ENCODE measurements at places on chromosomes 1 and 21.

DNA sequence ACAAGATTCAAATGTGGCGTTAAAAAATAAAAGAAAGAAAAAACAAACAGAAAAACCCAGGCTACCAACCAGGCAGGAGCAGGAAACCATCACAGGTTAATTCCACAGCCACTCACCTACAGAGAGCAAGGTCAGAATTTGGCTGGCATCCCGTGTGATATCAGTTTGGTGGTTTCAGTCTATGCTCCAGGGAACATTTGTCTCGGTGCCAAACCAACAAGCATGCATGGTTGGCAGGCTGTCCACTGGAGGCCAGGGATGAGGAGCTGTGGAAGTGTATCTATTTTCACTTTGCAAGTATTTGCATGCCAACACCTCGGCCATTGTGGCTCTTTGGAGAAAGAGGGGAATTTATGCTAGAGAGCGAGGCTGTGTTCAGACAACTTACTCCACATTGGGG, 53.1 kb upstream of the PROX1 start:
- DNase-seq = no peak

- no peak for DNase-seq
These were observed 47.4 kb downstream of the SLC30A10 start for GRCh38 chr1:219880765-219881457.

DNA sequence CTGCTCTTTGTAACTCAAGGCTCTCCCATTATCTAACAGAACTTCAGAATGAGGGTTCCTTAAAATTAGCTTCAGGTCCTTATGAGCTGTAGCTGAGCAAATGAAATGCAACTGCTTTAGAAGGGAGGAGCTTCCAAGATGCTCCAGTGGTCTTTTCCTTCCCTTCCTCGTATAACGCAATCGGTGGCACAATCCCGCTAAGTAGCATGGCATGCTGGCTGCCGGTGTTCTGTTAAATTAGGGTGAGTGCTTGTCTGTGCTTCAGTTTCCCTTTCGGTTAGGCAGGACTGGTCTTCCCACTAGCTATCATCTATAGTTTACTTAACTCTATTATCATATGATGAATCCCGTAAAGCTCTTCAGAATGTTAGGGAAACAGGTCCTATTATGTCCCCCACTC, 917 bp downstream of the KIAA0040 start:
- no peak for DNase-seq

- DNase-seq = no peak
These were observed 5.0 kb upstream of the RGS18 start for GRCh38 chr1:192153276-192153675.

DNA sequence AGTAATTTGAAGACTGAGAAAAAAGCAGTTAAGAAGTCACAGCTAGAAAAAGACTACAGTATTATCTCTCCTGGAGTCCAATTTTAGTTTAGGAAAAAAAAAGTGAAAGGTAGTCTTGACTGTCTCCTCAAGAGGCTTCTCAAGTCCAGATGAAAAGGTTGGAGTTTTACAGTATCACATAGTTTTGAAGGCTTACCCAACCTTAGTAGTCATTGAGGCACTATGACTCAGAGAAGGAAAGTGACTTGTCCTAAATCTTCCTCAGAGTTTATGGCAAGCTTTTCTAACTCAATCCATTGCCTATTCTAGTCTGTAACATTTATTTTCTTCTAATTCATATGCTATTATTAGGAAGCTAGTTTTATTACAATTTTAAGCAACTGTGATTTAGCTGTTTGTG, 174.9 kb downstream of the DPYD start:
- no peak for DNase-seq

DNA sequence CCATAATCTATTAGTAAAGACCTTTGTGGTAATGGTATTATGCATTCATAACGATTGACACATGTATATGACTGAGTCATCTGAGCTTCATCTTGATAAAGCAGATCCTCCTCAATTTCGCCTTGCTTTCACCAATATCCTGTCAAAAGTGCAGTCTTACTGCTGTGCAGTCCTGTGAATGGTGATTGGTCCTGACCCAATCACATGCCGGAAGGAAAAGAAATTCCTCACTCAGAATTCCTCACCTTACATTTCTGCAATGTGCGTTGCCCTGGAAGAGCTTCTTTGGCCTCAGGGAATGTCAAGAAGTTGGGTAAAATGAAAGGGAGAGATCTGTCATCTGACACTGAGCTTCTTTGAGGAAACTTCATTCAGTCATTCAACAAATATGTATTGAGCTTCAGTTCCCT, 121.0 kb upstream of the TSPAN2 start:
- DNase-seq = no peak

Measured in stimulated activated effector memory CD8-positive, alpha-beta T cell treated with anti-CD3 and anti-CD28 coated beads, Interleukin-12 subunit alpha, Interleukin-12 subunit beta, amount 100 ng/mL, for 72 hours (primary cell).